NCI-H1105 treated with DMSO at 0.1 percent for 48 hours (cell line): ENCODE measurements at places on chromosomes 16 and 17.

DNA sequence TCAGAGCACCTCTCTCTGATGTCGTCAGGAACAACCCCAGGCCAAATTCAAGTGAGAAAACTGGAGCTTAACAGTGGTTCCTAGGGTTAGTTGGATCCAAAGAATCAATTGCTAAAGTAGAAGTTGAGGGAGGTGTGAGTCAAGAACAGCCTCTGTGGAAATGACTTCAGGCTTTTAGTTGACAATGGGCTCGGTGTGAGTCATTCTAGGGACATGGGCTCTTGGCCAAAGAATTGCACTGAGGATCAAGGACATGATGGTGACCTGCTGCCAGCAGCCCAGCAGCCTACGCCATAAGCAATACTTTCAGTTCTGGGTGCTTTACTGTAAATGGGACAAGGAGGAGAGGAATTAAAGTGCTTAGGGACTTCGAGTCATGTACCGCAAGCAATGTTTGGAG is 32.1 kb upstream of the SMURF2 start:
- DNase-seq = no peak

DNA sequence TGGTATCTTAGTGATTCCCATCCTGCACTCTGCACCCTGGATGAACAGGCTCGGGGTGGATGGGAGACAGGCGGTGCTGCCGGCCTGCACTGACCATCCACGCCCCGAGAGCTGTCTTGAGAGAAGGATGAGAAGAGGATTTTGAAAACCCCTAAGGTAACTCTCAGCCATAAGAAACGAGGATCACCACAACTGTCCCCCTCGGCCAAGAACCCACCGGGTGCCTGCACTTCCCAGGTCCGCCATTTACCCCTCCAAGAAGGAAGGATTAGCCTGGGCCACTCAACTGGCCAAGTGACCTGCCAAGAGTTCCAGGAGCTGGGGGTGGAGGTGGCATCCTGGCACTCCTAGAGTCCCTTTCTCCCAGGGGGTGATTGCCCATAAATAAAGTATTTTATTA is 302.4 kb upstream of the TNRC6C start:
- DNase-seq = no peak

DNA sequence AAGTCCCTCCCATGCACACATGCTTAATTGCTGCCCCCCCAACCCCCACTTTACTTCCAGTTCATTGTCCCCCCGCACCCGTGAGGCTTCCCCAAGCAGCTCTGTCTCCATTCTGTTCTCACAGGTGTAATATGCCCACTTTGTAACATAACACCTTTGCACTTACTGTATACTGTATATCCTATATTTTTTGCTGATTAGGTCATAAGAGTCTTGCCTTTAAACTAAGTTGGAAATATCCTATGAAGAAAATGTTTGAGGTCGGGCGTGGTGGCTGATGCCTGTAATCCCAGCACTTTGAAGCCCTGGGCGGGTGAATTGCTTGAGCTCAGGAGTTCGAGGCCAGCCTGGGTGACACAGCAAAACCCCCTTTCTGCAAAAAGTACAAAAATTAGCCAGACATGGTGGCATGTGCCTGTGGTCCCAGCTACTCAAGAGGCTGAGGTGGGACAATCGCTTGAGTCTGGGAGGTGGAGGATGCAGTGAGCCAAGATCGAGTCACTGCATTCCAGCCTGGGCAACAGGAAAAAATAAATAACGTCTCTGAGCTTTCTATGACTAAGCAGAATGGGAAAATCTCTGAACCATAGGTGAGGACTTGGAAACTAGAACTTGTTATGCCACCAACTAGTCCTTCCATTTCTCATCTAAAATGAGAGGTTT is 76.1 kb downstream of the TNRC6C start:
- DNase-seq = no peak

- DNase-seq = no peak
Measured at GRCh38 chr17:70675070-70675590, 505.8 kb downstream of the KCNJ2 start.

DNA sequence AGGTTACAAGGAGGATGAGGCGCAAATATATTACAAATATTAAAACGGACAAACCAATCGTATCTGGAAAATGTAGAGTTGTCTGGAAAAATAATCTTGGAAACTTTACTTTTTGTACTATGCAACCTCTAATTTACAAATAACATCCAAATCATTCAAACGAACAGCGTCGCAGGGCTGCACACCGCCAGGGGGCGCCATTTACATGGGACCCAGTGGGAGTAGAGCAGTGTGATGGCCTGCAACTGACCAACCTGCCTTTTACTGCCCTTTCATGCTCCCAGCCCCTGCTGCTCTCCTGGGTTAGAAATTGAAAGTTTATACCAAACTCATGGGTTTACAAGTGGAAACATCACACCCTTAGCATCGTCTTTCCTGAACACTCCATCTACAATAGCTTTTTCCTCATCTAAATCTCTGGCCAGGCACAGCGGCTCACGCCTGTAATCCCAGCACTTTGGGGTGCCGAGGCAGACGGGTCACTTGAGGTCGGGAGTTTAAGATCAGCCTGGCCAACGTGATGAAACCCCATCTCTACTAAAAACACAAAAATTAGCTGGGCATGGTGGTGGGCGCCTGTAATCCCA is 10.0 kb downstream of the PITPNC1 start:
- DNase-seq = peak; percentile 30

GRCh38 chr16:67411339-67411738 is 4.9 kb downstream of the ZDHHC1 start:
- no peak for DNase-seq
